Activated T-helper 9 cell treated with anti-CD3 and anti-CD28 coated beads, Interleukin-2, amount 50 U/mL, for 16 hours (primary cell): ENCODE measurements at places on chromosomes 11 and 22.

DNA sequence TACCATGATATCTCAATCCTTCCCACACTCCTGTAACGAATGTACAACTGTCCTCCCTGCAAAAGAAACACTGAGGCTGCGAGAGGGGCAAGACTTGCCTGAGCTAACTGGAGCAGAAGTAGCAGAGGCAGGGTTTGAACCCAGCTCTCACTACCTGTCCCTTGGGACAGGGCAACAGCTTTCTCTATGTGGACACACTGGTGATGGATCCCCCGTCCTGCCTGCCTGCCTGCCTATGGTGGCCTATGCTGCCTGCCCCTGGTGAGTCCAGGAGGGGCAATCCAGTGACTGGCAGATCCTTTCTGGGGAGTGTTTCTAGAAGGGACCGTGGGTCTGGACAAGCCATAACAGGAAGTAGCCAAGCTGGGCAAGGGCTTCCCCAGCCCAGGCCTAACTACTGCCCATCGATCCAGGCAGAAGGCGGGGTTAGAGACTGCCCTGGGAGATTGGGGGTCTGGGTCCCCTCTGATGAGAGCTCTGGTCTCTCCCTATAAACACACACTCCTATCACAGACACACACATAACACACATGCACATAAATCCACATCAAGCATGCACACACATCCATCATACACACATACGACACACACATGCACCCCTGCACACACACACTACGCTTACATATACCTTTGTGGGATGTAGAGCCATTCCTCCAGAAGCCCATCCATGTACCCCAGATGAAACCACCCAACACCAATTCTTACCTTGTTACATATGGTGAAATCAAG lies 1.1 kb upstream of the EMID1 start:
- DNase-seq = no peak

GRCh38 chr11:63896071-63896470 lies 20.9 kb downstream of the RCOR2 start:
- no peak for DNase-seq

DNA sequence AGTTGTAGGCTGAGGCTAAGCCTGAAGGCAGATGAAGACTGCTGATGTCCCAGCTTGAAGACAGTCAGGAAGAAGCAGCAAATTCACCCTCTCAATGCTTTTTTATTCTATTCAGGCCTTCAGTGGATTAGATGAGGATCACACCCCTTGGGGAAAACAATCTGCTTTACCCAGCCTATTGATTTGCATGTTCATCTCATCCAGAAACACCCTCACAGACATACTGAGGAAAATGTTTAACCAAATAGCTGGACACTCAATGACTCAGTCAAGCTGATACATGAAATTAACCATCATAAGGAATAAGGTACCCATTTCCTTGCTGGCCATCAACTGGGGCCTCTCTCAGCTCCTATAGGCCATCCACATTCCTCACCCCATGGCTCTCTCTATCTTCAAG lies 549.9 kb upstream of the CCDC90B start:
- DNase-seq = no peak

DNA sequence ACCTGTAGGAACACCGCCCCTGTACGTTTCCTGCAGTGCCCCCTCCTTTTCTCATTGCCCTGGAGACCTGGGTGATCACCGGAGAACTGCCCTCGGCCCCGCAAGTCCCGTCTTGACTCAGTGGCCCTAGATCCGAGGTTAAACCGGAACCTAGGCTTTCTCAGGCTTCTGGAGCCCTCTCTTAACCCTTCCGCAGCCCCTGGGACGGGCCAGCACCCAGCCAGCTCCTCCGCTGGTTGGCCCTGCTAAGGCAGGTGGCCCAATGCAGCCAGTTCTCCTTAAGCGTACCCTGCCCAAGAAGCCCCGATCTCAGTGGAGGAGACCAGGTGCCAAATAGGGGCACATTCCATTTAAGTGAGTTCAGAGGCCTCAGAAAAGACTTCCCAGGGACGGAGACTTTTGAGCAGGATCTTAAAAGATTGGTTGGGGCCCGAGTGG lies 776 bp downstream of the NLRX1 start:
- no peak for DNase-seq

DNA sequence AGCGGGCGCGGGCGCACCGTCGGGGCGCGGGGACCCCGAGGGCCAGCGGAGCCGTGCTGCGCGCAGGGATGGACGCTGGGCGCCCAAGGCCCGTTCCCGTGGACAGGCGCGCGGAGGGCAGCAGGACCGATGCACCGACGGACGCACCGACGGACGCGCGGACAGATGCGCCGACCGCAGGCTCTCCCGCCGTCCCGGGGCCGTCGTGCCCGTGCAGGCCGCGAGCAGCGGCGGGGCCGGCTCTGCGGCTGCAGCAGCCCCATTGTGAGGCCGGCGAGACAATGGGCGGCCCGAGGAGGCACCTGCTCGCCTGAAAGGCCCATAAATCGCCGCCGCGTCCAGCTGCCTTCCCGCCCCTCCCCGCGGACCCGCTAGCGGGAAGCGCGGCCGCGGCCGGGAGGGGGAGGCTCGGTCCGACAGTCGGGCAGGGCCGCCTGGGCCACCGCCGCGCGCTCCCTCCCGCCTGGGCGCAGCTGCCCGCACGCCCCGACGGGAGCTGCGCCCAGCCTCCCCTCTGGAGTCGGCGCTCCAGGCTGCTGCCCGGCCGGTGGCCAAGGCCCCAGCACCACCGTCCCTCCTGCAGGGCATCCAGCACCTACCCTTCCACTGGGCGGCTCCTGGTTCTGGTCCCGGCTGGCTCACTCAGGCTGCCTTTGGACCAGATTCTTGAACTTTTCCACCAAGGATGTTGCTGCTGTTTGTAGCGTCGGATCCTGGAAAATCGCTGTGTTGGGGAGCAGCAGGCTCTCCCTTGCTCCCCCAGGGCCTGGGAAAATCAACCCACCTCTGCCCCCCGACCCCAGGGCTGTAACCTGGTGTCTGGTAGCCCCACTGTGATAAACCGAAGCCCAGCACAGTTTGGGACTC lies 15.8 kb downstream of the CDKN1C start:
- DNase-seq = no peak

GRCh38 chr11:46264030-46264429 lies 13.4 kb upstream of the CREB3L1 start:
- no peak for DNase-seq

DNA sequence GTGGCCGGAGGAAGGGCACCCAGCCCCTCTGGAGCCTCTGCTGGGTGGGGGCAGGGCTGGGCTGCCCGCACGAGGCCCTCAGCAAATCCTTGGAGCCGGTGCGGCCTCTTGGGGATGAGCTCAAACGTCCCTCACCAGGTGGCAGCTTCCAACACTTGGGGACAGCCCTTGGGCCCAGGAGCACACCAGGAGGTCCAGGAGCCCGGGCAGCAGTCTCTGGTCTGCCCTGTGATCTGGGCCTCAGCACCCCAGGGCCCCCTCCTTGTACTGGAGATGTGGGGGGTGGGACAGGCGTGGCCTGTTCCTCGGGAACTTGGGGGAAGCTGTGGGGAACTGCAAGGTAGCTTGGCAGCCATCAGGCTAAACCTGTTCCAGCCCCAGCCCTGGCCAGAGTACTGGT lies 40.0 kb downstream of the MOB2 start:
- DNase-seq = no peak

DNA sequence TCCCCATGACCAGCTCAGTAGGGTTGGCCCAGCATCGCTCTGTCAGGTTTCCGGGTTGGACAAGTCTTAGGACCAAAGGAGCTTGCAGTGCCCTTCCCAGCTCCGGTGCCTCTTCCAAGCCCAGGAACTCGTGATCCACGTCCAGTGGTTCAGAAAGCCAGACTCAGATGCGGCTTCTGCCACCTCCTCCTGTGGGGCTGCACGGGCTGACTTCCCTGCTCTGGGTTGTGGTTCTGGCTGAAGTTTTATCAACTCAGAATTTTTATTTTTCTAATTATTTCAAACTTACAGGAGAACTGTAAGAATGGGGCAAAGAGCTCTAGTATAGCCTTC lies 85.0 kb downstream of the BCR start:
- no peak for DNase-seq

GRCh38 chr22:24200619-24201212 lies 19.4 kb downstream of the SUSD2 start:
- no peak for DNase-seq

DNA sequence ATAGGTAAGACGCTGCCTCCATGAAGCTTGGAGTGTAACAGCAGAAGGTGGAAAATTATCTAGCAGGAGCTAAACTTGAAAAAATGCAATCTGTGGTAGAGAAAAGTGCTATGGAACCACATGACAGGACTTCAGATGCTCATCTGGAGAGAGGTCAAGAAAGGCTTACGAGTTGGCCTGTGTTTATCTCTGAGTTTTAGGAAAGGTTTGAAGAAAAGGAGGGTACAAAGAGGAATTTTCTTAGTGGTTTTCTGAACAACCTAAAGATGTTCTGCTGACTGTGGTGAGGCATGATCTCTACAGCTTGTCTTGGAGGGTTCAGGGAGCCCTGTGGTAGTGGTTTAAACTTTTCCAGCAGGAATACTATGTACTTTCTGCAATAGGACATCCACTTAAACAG lies 8.2 kb downstream of the FJX1 start:
- no peak for DNase-seq

DNA sequence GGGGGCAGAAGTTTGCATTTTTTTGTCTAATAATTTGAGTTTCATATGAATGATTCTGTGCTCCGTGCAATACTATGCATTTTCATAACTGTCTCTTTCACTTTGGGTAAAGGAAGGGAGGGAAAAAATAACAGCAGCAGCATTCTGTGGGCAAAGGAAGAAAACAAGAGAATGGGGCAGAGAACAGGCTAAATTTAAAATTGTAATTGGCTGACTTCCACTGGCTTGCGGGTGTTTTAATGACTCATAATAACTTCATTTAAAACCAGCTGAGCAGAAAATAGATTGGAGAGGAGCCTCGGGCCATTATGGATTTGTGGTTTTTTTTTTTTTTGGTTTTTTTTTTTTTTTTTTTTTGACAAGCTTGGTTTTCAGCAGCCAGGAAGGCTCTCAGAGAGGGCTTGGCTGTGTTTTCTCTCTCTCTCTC lies 107.4 kb downstream of the ZBTB16 start:
- no peak for DNase-seq

DNA sequence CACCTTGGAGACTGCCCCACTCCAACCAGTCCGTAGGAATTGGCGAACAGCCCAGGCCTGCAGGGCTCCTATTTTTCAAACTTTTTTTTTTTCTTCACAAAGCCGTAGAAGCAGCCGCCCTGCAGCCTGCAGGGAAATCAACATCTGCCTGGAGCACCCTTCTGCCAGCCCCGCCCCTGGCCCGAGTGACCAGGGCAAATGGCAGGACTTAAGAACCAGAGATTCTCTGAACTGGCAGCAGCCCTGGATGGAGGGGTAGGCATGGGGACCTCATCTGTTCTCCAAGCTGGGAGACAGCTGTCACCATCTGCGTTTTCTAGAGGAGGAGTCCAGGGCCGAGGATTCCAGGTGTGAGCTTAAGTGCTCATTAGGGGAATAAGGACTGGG lies 5.6 kb downstream of the SCN2B start:
- DNase-seq = no peak

DNA sequence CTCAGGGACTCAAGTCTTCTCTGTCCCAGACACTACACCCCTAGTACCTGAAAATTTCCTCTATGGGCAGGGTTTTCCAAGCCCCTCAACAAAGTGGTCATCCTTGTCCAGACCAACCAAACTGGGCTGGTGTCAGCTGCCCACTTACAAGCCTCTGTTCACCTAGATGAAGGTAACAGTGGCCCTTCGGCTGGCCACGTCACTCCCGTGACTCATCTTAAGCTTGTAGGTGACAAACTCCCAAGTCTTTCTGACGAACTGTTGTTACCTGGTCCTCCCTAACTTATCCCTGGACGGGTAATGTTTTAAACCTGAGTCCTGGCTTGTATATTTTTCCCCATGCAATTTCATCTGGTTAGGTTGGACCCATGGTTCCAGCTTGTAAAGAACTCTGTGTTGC lies 4.7 kb downstream of the CXCR5 start:
- DNase-seq = no peak

- no peak for DNase-seq
Observed at GRCh38 chr11:78886616-78887015, 312.0 kb upstream of the NARS2 start.

- DNase-seq = no peak
Observed at GRCh38 chr11:3121416-3121815, 43.7 kb downstream of the OSBPL5 start.

DNA sequence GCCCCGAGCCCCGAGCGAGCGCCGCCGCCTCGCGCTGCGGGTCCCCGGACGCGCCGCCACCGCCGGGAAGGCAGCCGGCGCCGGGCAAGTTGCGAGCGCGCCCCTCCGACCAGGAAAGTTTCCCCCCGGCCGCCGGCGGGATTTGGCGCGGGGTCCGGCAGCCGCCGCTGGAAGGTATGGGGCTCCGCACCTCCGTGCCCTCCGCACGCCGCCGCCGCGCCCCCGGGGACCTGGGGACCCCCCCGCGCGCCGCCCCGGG lies 281 bp downstream of the TSPAN18 start:
- DNase-seq = no peak

GRCh38 chr11:64959498-64959897 lies 12.4 kb downstream of the MAJIN start:
- no peak for DNase-seq

DNA sequence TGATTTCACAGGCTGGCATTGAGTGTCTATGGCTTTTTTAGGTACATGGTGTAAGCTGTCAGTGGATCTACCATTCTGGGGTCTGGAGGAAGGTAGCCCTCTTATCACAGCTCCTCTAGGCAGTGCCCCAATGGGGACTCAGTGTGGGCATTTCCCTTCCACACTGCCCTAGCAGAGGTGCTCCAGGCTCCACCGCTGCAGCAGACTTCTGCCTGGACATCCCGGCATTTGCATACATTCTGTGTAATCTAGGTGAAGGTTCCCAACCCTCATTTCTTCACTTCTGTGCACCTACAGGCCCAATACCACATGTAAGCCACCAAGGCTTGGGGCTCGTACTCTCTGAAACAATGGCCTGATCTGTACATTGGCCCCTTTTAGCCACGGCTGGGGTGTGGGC lies 78.3 kb downstream of the RNF169 start:
- DNase-seq = no peak
